Natural killer cell (primary cell): ENCODE measurements at places on chromosomes 12 and 14.

- DNase-seq = no peak
These were observed 2.9 kb upstream of the CLEC2A start for GRCh38 chr12:9935026-9935425.

GRCh38 chr14:65954942-65955341, 531.2 kb upstream of the CCDC196 start:
- no peak for DNase-seq

GRCh38 chr12:69469854-69470188, 367 bp upstream of the FRS2 start:
- DNase-seq = no peak

- DNase-seq = no peak
These were observed 553.1 kb downstream of the DIO2 start for GRCh38 chr14:79658221-79658620.

DNA sequence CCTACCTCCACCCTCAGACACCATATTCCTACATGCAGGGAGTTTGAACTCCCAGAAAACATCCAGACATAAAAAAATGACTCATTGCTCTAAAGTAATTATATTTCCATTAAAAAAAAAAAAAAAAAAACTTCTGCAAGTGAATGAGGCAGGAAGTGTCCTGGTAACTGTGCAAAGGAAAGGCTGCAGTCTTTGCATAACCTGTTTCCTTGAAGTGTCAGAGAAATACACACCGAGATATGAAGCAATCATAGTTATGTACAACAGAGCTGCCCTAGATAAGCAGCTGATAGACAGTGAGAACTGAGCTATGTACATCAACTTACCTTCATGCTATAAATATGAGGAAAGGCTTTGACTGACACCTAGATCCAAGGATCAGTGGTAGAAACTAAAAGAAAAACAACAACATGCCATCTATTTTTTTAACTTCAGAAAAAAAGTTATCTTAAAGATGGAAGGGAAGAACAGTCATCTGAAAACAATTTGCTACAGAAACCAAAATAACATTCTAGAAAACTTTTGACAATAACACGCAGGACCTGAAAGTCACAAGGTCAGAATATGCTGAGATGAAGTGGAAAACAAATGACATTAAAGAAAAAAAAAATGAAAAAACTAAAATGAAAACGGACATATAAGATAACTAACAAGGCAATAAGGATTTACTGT, 263.2 kb downstream of the SEC23A start:
- no peak for DNase-seq

GRCh38 chr14:65412856-65413738, 567 bp downstream of the FUT8 start:
- DNase-seq = peak; percentile 52

- no peak for DNase-seq
These were observed 5.1 kb downstream of the KLC1 start for GRCh38 chr14:103634156-103634555.

- no peak for DNase-seq
These were observed 30.8 kb upstream of the HSPB8 start for GRCh38 chr12:119147847-119148448.

DNA sequence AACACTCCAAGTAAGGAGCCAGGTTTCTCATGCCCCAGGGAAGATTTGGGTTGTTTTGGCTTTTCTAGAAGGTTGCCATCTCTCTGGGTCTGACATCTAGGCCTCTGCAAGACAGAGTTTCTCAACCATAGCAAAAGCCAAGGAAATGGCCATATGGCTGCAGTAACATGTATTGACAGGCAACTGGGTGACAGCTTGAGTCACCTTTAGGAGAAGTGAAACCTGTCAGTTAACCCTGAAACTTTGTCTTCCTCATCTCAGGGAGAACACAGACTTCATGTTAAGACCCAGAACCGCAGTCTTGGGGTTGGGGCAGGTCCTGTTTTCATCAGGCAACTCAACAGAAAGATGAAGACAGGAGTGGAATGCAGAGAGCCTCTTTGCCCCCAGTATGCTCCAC, 46.0 kb upstream of the PLBD1 start:
- DNase-seq = peak; percentile 4

- DNase-seq = no peak
These were observed 30.7 kb upstream of the MANSC4 start for GRCh38 chr12:27810756-27811155.

- no peak for DNase-seq
These were observed 469.3 kb downstream of the LRIG3 start for GRCh38 chr12:58450868-58451482.

GRCh38 chr14:36279306-36280190, 40.9 kb downstream of the MBIP start:
- DNase-seq = no peak

DNA sequence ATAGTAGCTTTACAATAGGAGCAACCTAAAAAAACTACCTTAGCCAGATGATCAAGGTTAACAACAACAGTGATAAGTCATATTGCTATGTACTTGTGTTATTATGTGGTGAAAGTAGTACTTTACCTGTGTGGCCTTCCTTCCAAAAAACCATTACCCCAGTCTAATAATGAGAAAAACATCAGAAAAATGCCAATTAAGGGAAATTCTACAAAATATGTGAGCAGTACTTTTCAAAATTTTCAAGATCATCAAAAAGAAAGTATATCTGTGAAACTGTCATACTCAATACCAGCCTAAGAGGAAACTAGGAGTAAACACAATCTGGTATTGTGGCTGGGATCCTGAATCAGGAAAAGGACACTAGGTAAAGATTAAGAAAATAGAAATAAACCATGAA, 165.3 kb upstream of the PKP2 start:
- DNase-seq = no peak

DNA sequence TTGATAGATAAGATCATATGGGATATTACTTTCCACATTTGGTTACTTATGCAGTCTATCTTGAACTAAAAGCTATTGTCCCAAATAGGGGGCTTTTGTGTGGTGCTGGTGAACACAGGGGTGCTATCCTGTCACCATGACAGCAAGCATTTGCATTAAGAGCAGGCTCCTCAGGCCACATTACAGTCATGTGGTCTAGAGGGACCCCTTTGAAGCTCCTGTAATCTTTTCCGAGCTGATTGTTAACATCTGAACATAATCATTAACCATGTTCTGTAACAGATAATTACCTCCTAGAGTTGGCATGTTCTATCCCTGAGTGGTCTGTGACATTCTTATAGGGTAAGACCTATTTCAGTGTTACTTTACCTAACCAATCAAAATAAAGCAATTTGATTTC, 178.8 kb downstream of the KTN1 start:
- no peak for DNase-seq

- DNase-seq = no peak
These were observed 220.3 kb downstream of the ASCL1 start for GRCh38 chr12:103177639-103178255.

- no peak for DNase-seq
These were observed 9.5 kb downstream of the RNASE11 start for GRCh38 chr14:20578325-20578724.
